Activated T-helper 17 cell treated with anti-CD3 and anti-CD28 coated beads, Interleukin-2, amount 50 U/mL, for 72 hours (primary cell): ENCODE measurements at places on chromosomes 16 and 17.

DNA sequence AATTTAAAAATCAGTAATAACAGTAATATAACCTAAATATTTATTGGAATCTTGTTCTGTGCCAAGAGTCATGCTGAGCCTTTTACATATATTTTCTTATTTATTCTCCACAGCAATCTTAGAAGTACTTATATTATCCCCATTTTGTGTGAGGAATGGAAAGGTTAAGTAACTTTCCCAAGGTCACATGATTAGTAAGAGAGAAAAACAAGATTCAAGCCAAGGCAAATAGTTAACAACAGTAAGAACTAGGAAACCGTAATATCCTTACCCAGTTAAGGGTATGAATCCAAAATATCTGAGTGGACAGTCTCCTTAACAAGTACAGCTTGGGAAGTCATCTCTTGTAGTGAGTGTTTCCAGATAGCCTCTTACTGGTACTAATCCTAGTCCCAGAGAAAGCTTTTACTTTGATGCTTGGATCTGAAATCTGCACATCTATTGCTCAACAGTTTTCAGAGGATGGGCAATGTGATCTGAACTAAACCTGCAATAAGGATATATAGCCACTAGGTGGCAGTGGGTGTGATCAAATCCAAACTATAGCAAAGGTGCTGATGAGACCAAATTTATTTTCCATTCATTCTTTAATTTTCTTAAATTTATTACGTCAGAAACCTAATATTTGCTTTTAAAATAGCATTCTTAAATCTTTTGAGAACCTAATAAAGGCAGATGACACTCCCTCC, 23.3 kb downstream of the SHISA6 start:
- ATAC-seq, result no peak

DNA sequence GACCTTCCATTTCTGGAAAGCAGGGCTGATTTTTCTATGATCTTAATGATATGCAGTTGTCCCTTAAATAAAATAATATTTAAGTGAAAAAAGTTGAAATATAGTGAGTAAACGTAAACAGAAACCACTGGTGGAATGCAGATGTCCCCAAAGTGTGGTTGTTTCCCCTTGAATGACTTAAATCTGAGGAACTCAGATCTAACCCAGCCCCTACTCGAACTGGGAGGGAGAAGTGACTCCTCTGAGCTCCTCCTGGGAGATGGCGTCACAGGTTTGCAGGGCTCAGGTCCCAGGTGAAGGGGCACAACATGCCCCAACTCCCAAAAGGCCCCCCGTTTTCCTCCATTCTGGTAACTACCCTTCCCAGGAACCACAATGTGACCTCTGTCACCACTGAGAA, 142.8 kb downstream of the IRF8 start:
- ATAC-seq, result no peak

DNA sequence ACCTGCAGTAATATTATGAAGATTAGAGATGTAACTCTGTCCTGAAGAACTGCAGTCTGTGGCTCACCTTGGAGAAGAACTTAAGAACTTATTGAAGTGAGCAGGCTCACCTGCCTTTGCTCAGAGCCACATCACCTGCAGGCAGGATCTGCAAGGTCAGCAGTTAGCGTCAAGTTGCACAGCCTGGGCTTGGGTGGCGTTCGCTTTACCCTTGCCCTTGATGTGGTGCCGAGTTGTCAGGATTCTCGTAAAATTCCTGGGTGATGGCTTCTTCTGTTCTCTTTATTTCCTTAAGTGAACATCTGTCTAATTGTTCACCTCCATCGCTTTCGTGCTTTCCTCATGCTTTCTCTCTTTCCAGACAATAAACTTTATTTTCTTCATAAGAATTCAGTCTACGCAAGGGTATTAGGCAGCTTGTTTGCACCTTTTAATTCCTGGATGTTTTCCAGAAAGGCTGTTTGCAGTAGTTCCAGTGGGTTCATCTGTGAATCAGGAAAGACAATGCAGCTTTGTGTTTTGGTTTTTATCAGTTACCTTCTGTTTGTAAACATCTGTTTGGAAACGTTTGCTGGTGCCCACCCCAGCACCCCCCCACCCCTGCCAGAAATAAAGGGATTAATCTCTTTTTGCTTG, 254.3 kb downstream of the WWOX start:
- no peak for ATAC-seq

- ATAC-seq, result no peak
Observed at GRCh38 chr16:27582883-27583282, 32.9 kb downstream of the KATNIP start.

DNA sequence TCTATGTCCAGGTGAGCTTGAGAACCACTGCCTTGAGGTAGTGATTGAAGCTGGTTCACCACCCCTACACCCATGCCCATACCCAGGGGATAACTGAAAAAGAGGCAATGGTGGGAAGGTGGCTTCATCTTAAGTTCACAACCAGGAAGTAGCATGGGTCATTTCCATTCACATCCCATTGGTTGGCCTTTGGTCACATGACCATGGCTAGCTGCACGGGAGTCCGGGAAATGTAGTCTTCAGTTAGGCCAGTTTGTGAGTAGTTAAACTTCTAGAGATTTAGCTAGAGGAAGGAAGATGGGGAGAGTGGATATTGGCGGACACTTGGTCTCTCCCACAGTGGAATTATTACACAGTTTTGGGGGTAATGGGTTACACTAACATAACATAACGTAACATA, 92.9 kb downstream of the RGS9 start:
- ATAC-seq, result no peak

DNA sequence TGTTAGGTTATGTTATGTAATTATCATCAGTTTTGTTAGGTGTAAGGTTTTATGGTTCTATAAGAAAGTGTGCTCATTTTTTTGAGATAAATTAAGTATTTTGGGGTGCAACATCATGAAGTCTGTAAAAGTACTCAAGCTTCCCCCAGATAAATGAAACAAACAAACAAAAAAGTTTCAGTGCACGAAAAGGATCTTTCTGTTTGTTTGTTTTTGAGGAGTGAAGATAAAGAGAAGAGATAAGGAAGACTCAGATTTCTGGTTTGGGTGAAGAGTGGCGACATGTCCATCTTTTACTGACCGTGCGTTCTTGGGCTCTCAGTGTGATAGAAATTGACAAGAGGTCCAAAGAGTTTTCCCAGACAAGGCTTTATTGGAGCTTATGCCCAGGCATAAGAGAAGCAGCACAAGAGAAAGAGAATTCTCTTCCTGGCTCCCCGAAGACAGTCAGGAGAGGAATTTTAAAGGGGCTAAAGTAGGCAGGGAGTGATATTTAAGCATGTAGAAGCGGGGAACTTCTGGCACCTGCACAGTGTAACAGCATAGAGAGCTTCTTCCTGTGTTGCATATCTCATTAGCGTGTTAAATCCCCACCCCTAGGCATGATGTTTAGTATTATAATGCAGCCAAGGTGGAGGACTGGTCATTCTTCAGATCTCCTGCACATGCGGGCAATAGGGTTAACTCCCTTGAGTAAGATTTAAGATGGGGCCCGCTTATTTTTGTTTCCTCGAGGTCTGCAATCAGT, 71.3 kb downstream of the PLCG2 start:
- ATAC-seq, result no peak
